ENCODE measurements at places on chromosomes 5 and 9. TPM values are rescaled to one million over a fixed set of nuclear protein-coding genes. Genes with fewer than 3 reads are reported as not detected.

The GMCL2 gene
- not detected for total RNA-seq

The HMGXB3 gene
- total RNA-seq = 39.6 TPM

The BICD2 gene
- 37.0 TPM for total RNA-seq

The GZMA gene
- 1.8 TPM for total RNA-seq

The PRRX2 gene
- 2.1 TPM for total RNA-seq

The IFNA2 gene
- not detected for total RNA-seq

The PCA3 gene
- 0.12 TPM for total RNA-seq

The ARL10 gene
- 11.7 TPM for total RNA-seq

The PCDHGA11 gene
- total RNA-seq = 10.0 TPM

The GSN gene
- 262 TPM for total RNA-seq

The CFAP77 gene
- total RNA-seq = 0.64 TPM

The FAM153A gene
- 0.58 TPM for total RNA-seq

The C9 gene
- not detected for total RNA-seq

The TENT4A gene
- 31.0 TPM for total RNA-seq

The GCNT4 gene
- 7.8 TPM for total RNA-seq

The TMEM174 gene
- 6.8 TPM for total RNA-seq

The RGS7BP gene
- total RNA-seq = 9.8 TPM

The ASPN gene
- 33.7 TPM for total RNA-seq

The SPATA31E1 gene
- not detected for total RNA-seq

The ZFR gene
- total RNA-seq = 78.0 TPM

The FAM200C gene
- 11.8 TPM for total RNA-seq

The MSH3 gene
- total RNA-seq = 25.9 TPM

The TMC1 gene
- 0.41 TPM for total RNA-seq

The SOWAHA gene
- total RNA-seq = 6.9 TPM

The ZNF622 gene
- total RNA-seq = 14.5 TPM

The CDH10 gene
- total RNA-seq = 3.2 TPM

The DAPK1 gene
- total RNA-seq = 80.8 TPM

The GALNT12 gene
- total RNA-seq = 3.9 TPM

The GLRA1 gene
- not detected for total RNA-seq

The PCDHGA4 gene
- 6.4 TPM for total RNA-seq

The SAPCD2 gene
- 7.2 TPM for total RNA-seq

The FBXO4 gene
- 10.8 TPM for total RNA-seq

The FOXD4L3 gene
- total RNA-seq = not detected

The SLC22A4 gene
- total RNA-seq = 4.3 TPM

The ADAMTSL2 gene
- 8.9 TPM for total RNA-seq

The GLDC gene
- 13.4 TPM for total RNA-seq

The PKD2L2 gene
- total RNA-seq = 0.53 TPM

The RETREG1 gene
- 41.3 TPM for total RNA-seq

The GPRIN1 gene
- 0.93 TPM for total RNA-seq

The SV2C gene
- 0.18 TPM for total RNA-seq

The SGCD gene
- 26.6 TPM for total RNA-seq
